ENCODE measurements at places on chromosomes 16 and 17.

- DNase-seq, result no peak
Measured at GRCh38 chr16:50620646-50621451, 60.3 kb downstream of the SNX20 start.

DNA sequence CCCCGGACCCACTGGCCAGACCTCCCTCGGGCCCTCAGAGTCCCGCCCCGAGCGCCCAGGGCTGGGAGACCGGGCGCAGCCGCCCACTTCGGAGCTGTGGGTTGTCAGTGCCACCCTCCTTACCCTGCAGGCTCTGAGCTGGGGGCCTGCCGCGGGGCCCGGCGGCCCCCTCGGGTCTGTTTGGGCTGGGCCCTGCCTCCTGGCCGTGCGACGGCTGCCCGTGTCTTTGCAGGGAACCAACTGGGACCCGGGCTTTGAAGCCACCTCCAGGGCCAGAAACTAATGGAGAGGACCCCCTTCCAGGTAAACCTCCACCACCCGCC is 443 bp downstream of the TEDC2 start:
- no peak for DNase-seq

GRCh38 chr17:28334666-28335200 is 539 bp downstream of the IFT20 start:
- no peak for DNase-seq

GRCh38 chr17:30571921-30572320 is 94.7 kb downstream of the GOSR1 start:
- DNase-seq, result no peak

GRCh38 chr17:52737071-52737470 is 578.6 kb upstream of the CA10 start:
- DNase-seq, result no peak

DNA sequence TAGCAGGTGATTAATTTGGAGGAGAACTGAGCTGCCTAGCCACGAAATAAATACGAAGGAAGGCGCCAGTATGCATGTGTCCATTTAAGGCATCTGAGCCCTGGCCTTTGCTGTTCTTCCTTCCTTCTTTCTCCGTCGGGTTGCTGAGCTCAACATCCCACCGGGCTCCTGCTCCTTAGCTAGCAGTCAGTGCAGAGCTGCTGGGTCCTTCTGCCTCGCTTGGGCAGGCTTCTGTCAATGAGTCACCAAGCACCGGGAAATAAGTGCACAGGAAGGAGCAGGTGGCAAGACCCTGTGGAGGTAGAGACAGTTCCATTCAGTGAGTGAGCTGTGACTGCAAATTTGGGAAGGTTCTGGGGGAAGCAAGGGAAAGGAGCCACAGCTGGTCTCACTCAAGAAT is 120.7 kb downstream of the CCDC182 start:
- no peak for DNase-seq

DNA sequence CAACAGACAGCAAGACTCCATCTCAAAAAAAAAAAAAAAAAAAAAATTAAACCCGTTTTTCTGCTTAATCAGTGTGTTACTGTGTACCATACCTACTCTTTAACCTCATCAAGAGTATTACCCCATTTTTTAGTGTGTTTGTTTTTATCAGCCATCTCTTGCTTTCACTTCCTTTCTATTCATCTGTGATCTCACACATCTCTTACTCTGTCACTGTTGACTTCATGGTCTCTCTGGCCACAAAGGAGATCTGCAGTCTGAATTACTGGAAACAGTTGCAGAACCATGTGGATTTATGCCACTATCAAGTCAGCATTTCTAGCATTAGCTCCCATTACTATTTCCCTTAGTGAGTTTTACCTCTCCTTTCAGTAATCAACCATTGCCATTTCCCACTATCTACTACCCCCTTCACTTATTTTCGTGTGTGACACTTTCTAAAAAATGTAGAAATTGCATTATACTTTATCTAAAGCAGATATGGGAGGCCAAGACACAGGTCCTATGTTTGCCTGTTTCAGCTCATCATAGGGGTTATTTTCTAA is 20.1 kb downstream of the NDEL1 start:
- no peak for DNase-seq

Measured in cardiac fibroblast (primary cell).